ENCODE measurements at places on chromosomes 6 and 20.

GRCh38 chr20:42212391-42212790 lies 594.2 kb upstream of the CHD6 start:
- DNase-seq = no peak

DNA sequence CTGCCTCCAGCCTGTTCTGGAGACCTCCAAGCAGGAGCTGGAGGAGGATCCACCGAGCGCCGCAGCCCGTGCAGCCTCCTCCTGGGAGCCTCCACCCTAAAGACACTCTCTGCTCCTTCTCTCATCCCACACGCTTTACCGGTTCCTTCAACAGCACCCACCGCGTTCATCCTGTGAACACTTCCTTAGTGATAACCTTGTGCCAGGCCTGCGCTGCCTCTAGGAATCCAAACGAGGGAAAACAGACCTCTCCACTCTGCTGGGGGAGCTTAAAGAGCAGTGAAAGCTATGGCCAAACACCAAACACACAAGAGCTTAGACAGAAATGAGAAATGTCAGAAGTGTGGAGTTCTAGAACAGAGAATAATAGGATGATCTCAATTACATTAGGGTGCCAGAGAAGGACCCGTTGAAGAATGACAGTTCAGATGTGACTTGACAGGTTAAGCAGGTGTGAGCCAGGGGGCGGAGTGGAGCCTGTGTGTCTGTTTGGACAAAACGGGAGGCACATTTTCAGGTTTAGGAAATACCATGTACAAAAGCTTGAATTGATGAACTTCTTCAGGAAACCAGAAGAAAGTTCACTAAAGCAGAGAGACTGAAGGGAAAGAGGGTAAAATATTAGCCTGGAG lies 28.5 kb upstream of the HLA-DRB5 start:
- no peak for DNase-seq

- DNase-seq = no peak
Measured at GRCh38 chr20:41086402-41087324, 50.7 kb upstream of the PLCG1 start.

GRCh38 chr6:152124429-152125074 lies 317.1 kb downstream of the ESR1 start:
- no peak for DNase-seq

- no peak for DNase-seq
Measured at GRCh38 chr20:17735206-17735804, 35.5 kb downstream of the BANF2 start.

DNA sequence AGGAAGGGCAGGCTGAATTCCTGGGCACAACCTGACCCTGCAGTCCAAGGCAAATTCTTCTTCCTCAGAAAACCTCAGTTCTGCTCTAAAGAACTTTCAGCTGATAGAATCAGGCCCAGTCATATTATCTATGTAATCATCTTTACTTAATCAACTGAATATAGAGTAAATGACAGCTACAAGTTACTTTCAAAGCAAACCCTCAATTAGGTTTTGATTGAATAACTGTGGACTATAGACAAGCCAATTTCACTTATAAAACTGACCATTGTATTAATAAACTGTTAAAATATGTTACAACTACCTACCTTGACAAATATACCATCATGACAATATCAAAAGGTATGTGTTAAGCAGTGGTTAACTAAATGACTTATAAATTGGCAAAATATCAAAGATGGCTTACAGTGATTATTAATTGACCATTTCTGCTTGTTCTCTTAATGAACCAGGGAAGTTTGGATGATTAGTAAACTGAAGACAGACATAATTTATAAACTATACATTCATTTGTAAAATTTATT lies 46.1 kb upstream of the ADGRF5 start:
- DNase-seq = no peak

DNA sequence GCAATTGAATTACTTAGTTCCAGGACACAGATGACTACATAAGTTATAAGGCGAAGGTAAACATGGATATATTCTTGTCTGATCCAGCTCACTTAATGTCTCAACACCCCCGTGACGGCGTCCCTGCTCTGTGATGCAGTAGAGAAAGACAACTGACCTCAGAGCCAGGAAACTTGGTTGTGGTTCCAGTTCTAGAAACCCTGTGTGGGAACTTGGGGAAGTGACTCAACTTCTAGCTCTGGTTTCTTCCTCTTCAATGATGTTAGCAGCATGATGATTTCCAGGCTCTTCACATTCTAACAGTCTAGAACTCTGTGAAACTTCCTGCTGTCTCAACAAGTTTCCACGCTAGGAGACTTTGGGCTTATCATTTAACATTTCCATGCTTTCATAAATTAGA lies 18.4 kb downstream of the LAMA4 start:
- no peak for DNase-seq

DNA sequence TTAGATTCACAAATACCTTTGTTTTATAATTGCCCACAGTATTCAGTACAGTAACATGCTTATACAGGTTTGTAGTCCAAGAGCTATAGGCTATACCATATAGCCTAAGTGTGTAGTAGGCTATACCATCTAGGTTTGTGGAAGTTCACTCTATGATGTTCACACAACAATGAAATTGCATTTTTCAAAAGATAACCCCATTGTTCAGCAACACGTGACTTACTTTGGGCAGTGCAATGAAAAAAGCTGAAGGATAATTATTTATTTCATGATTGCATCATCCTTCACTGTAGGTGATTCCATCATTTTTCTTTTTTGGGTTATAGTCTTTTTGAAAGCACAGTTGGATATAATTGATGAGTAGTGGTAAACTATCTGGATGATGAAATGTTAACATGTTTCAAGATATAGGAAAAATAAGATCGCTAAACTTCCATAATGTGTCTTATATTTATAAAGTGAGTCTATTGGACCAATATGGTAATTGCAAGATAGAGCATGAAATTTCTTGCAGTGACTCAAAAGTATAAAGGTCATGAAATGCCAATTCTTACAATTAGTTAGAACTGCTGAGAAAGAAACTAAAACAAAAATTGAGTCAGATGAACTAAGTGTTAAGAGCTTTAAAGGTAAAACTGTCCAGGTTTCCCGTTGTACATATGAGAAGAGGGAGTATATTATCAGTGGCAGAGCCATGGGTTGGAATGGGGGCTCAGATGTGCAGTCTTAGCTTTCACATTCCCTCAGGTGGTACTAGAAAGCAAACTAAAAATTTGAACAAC lies 164.4 kb downstream of the ZFAND3 start:
- no peak for DNase-seq

DNA sequence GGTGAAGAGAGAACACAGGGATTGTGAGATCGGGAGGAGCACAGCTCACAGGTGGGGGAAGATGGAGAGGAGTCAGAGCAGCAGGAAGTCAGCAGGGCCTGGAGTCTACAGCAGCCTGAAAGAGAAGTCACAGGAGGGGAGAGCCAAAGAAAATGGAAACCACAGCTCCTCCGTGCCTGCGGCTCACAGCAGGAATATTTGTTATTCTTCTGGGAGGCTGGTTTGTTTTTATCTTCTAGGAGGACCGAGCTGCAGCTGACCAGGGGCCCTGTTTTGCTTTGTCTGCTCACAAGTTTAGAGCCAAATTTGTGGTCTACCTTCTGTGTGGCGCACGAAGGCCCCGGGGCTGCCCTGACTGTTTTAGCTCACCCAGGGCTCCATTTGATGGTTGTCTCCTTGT lies 81.8 kb downstream of the CLIC5 start:
- no peak for DNase-seq

- no peak for DNase-seq
Measured at GRCh38 chr20:17816804-17817587, 117.2 kb downstream of the BANF2 start.

DNA sequence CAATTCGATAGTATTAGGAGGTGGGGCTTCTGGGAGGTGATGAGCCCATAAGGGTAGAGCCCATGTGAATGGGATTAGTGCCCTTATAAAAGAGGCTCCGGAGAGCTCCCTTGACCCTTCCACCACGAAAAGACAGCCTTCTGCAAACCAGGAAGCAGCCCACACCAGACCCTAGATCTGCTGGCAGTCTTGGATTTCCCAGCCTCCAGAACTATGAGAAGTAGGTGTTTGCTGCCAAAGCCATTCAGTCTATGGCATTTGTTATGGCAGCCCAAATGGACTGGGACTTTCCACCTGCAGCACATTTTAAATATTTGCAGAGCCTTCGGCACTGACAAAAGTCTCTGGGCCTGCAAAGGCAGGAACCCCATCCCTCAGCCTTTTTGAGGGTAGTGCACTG lies 11.8 kb upstream of the SFT2D1 start:
- no peak for DNase-seq

- peak; percentile 72 for DNase-seq
Measured at GRCh38 chr20:3795511-3796468, at the start of gene CDC25B. TSS of gene CDC25B (plus strand) at chr20:3796310. CDS start at chr20:3796532, 222 bp downstream.

- no peak for DNase-seq
Measured at GRCh38 chr6:1314617-1315016, 2.7 kb downstream of the FOXQ1 start.

- no peak for DNase-seq
Measured at GRCh38 chr6:142822842-142823241, 122.1 kb downstream of the HIVEP2 start.

- DNase-seq = no peak
Measured at GRCh38 chr6:50655848-50656453, 57.4 kb upstream of the TFAP2D start.

- no peak for DNase-seq
Measured at GRCh38 chr6:162290846-162291465, 436.6 kb downstream of the PRKN start.

DNA sequence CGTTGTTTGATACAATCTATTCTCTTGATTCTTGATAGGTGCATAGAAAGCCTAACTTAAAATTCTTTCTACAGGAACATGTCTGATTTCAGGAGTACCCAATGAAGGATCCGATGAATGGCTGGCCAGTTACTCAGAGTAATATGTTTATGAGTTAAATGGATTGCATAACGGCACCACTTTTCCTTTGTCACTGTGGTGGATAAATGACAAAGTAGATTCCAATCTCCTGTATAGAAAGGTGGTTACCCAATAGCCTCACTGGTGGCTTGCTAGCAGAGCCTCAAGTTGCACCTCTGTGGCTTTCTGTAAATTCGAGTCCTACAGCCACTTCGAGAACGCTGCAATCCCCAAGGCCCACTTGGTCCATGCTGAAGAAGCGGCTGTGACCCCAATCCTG lies 28.4 kb downstream of the LHFPL5 start:
- DNase-seq = no peak

- DNase-seq = peak; percentile 26
Measured at GRCh38 chr6:156662025-156662445, 115.1 kb upstream of the ARID1B start.

- no peak for DNase-seq
Measured at GRCh38 chr6:12533586-12533985, 183.0 kb upstream of the PHACTR1 start.

DNA sequence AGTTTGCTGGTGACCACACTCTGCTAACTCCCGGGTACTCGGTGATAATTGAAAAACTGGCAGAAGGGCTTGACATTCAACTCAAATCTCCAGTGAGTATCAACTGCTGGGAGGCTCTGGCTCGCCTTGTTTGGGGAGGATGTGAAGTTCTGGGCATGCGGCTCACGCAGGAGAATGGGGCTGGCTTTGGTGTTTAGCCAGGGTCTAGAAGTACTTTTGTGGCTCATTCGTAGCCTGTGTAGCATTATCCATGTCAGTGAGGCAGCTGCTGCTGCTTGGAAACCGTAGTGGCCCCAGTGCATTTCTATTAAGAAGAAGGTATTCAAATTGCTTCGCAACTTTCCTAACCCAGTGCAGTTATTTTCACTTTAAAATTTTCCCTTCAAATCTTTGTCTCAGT lies 52.2 kb downstream of the KDM1B start:
- DNase-seq = no peak

- no peak for DNase-seq
Measured at GRCh38 chr6:83371423-83371822, 59.4 kb downstream of the ME1 start.

- DNase-seq = no peak
Measured at GRCh38 chr6:113627480-113627879, 229.7 kb upstream of the MARCKS start.

DNA sequence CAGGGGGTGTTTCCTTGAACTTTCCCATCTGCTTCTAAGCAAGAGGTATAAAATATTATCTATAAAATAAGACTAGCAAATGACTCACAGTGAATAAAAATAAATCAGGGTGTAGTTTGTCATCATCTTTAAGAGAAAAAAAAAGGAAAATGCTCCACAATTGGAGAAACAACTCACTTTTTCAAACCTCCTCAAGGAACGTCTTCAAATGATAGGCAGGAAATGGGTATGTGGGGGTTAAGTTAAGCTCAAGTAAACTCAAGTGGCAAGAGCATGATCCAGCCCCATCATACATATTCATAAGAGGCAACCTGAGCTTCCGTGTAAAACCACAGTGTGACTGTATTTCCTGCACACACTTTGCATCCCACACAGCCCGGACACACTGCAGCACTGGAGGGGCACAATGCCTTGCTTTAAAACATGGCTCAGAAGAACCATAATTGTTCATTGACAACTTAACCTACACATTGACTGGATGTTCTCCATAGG lies 58.5 kb upstream of the CEP85L start:
- DNase-seq = peak; percentile 38

DNA sequence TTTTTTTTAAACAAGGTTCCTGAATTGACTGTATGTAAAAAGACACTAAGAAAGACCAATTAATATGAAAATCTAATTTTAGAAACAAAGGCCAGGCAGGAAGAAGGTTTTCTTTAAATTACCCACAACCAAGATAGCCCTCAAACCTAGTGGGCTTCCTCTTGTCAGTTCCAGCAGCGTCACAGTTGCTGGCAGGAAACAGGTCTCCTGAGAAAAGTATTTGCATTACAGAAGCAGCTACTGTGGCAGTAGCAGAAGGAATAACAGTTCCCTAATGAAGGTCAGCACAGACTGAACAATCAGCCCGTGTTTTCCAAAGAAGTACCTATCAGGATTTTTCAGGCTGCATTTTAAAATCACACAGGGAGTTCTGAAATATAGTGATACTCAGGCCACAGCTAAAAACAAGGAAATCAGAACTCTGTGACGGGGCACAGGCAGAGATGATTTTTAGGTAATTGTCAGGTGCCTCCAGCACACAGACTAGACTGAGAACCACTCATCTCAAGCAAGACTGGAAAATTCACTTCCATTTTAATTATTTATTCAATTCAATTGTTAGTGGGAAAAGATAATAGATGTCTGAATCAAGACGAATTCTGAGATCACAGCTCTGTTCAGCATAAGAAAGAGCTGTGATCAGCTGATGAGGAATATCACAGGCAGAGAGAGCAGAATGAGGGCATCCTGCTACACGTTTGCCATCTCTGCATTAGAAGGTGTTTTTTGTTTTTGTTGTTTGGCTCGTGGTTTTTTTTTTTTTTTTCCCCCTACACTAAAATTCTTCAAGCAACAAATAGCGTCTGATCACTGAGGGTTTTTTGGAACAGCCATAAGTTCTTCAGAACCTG lies 230.5 kb upstream of the KHDRBS2 start:
- DNase-seq = no peak

All from stimulated activated CD4-positive, alpha-beta T cell treated with anti-CD3 and anti-CD28 coated beads, Interleukin-1b, Interleukin-23, amount 100 ng/mL, for 1 hour (primary cell).